Left renal cortex interstitium (tissue), 4 donors: ENCODE measurements at places on chromosomes 1 and 21.

- no peak for DNase-seq
These were observed 5.5 kb downstream of the SCNN1D start for GRCh38 chr1:1285611-1286311.

GRCh38 chr1:204871405-204872037 is 859 bp downstream of the NFASC start:
- DNase-seq = no peak

- DNase-seq = no peak
These were observed 15.3 kb upstream of the FHAD1 start for GRCh38 chr1:15231714-15232201.

DNA sequence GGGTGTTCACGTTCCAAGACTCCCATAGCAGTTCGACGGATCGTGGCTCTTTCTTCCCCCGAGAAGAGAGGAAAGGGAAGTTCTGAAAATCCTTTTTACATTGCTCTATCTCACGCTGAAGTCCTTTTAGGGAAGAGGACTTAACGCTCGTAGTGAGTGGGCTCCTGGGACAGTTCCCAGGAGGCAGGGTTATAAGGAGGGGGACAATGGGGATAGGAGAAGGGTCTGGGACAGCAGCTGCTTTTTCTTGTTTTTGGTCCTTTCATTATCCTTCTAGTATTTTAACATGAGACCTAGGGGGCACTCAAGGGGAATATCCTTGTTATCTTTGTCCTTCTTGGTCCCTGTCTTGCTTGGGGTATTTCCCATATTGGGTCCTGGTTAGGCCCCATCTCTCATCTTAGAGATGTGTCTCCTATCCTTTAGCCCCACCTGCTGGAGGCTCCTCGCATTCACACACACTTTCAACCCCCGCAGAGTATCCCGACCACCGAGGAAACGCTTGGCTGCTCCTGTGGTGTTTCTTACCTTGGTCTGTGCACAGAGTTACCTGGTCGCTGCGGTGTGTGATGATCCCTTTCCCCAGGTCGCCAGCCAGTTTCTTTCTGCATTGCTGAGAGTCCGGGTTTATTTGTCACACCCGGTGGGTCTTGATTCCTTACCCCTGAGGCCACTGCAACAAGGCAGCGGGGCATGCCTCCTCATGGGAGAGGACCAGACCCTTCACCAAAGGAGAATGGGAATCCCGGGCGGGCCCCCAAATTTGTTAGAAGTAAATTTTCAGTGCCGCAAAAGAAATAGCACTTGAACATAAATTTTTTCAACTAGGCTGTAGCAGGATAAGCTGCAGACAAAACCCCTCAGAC is 29.7 kb downstream of the SCCPDH start:
- DNase-seq = no peak

- DNase-seq = no peak
These were observed 22.6 kb upstream of the RAP1GAP start for GRCh38 chr1:21691739-21692138.

- no peak for DNase-seq
These were observed 598.5 kb downstream of the SMYD3 start for GRCh38 chr1:245908543-245908942.

DNA sequence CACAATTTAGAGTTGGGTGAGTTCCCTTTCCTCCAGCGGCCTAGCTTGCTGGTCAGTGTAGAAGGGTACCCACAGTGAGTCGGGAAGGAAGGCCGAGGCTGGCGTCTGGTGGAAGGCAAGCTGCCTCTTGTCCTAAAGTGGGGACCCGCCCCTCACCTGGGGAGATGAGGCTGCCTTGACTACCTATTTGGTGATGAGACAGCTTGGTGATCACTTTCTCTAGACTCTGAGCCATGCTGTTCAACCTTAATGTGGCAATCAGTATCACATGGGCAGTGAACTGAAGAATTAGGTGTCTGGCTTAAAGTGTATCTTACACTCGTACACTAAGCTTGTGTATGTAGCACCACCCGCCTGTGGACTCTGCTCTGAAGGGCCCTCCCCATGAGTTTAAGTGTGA is 100.7 kb downstream of the COLGALT2 start:
- no peak for DNase-seq

GRCh38 chr1:206049293-206049692 is 3.7 kb upstream of the RHEX start:
- no peak for DNase-seq

GRCh38 chr1:16289959-16290358 is 53.0 kb upstream of the CPLANE2 start:
- DNase-seq = no peak

DNA sequence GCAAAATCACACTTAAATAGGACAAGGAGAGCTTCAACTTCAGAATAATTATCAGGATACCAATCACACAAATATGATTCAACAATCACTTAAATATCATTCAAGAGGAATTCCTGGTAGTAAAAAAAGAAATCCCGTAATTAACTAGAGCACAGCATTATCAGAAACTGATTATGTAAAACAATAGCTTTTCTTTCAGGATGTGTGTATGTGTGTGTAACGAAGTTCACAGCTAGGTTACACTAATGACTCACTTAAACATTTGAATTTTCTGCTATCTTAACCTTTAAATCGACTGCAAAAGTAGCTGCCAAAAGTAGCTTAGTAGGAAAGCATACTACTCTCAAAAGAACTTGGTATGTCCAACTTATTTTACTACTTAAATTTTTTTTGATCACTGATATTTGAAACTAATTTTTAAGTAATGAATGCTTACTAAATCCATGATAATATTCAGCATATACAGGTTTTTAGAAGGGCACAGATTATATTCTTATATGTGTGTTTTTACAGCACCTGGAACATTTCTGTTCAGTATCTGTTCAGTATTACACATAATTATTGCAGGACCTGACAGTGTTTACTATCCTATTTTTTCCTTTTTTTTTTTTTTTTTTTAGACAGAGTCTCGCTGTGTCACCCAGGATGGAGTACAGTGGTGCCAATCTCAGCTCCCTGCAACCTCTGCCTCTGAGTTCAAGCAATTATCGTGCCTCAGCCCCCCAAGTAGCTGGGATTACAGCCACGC is 4.2 kb downstream of the RERE start:
- no peak for DNase-seq

GRCh38 chr21:20943561-20943997 is 54.6 kb upstream of the NCAM2 start:
- DNase-seq = no peak

GRCh38 chr1:8711151-8711550 is 106.3 kb downstream of the RERE start:
- no peak for DNase-seq

DNA sequence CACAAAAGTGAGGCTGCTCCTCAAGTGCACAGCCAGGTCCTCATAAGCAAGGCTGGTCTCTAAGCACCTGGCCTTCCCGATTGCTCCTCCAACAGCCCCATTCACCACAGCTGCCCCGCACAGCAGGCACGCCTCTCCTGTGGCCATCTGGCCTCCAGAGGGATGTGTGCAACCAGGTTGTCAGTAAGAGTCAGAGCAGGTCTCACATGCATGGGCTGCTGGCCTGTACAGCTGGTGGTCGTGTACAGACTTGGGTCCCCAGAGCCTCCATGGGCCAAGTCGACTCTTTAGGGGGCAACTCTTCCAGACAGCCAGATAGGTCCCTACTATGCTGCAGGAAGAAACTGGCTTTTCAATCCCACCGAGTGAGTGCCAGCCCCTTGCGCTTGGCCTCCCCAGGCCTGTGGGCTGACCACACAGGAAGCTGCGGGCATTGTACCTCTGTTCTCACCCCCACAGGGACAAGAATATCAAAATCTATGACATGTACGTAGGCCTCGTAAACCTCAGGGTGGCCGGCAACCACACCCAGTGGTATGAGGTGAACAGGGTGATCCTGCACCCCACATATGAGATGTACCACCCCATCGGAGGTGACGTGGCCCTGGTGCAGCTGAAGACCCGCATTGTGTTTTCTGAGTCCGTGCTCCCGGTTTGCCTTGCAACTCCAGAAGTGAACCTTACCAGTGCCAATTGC is 1.4 kb downstream of the PRSS38 start:
- no peak for DNase-seq

- DNase-seq = no peak
These were observed 8.8 kb downstream of the CYP2J2 start for GRCh38 chr1:59917785-59918180.

DNA sequence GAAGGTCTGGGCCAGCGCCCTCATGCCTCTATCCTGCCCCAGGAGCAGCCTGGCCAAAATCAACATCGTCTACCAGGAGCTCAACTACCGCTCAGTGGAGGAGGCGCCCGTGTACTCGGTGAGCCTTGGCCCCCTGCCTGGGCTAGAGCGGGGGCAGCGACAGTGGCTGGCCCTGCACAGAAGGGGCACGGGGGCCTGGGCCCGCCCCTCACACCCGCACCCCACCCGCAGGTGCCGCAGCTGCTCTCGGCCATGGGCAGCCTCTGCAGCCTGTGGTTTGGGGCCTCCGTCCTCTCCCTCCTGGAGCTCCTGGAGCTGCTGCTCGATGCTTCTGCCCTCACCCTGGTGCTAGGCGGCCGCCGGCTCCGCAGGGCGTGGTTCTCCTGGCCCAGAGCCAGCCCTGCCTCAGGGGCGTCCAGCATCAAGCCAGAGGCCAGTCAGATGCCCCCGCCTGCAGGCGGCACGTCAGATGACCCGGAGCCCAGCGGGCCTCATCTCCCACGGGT is 10.8 kb downstream of the SCNN1D start:
- DNase-seq = no peak

DNA sequence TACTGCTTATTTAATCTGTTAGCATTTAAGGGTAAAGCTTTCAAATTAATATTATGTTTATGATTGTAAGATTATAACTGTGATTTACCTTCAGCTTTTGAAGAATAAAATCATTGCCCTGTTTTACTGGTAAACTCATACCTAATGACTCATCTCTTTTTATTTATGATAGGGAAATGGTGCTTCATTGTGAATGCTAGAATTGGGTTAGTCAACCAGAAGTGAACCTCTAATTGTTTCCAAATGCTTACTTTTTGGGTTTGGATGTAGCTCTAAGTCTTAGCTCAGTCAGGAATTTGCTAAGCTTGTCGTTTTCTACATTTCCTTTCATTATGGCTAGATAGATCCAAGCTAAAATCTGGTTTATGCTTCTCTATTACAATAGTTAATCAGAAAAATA is 59.4 kb downstream of the SLC30A7 start:
- DNase-seq = no peak

DNA sequence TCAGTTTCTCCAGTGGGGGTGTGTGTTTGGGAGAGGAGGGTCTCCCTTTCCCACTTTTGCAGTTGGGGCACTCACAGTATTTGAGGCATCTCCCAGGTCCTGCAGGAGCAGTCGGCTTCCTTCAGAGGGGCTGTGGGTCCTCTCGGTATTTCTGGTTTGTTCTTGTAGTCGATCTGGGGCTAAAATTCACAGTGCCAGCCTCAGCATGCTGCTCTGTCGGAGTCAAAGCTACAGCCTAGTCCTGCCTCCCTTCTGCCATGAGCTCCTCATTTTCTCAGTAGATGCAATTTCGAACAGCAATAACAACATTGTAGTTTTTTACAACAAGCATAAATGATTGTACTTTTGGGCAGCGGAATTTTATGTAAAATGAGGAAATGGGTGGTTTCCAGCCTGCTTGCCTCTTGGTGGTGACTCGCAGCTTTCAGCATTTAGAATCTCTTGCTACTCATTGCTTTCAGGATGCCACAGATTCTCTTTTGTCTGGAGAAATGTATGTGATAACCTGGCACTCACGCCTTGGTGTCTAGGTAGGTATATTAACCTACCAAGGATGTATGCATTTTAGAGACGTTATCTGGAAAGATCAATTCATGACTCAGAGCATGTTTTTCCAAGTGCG is 82.4 kb upstream of the C21orf91 start:
- no peak for DNase-seq

DNA sequence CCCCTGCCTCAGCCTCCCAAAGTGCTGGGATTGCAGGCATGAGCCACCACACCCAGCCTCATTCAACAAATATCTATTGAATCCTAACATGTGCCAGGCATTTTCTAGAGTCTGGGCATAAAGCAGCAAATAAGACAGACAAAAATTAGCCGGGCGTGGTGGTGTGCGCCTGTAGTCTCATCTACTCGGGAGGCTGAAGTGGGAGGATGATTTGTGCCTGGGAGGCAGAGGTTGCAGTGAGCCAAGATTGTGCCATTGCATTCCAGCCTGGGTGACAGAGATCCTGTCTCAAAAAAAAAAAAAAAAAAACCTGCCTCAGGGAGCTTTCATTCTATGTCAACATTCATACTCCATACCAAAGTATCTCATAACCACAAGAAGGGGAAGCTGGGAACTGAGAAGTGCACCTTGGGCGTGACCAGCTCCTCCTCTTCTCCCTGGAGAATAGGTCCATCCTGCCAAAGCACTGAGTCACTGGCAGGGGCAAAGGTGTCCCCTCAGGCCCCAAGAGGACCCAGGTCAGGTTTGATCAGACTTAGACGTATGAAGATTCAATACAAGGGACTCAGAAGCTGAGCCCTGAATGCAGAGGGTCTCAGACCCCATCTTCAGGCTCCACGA is 36.8 kb upstream of the PPP1R15B start:
- DNase-seq = no peak

GRCh38 chr1:59366346-59366745 is 69.5 kb downstream of the FGGY start:
- DNase-seq = no peak

- no peak for DNase-seq
These were observed 164.6 kb upstream of the GJB5 start for GRCh38 chr1:34590211-34590623.

DNA sequence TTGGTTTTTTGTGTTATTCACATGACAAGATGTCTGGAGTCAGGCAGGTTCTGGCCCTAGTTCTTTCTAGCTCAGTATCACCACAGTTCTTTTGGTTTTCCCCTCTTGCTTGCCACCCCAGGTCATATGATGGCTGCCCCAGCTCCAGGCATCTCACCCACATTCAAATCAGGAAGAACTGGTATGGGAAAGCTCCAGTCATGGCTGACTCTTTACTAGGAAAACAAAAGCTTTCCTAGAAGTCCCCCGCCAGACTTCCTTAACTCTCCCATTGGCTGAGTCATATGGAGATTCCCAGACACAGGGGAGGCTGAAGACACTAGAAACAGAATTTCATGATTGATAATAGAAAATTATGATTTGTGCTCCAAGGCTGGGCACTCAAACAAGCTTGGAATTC is 22.1 kb upstream of the EYA3 start:
- no peak for DNase-seq

DNA sequence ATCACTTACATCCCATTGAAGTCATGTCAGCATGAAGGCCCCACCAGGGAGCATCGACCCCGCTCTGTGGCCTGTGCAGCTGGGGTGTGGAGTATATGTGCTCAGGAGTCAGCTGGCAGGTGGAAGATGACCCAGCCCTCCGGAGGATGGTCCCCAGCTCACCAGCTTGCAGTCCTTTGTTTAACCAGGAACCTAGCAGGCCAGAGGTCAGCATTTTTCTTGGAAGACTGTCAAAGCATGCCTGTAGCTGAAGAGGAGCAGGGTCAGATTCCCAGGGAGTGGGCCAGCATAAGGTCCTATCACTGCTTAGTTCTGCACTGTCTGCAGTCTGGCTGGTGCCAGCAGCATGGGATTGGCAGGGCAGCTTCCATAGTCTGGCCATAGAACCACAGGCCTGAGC is 12.7 kb downstream of the NFASC start:
- DNase-seq = no peak

GRCh38 chr1:150243003-150243402 is 7.1 kb upstream of the ANP32E start:
- DNase-seq = no peak
